ENCODE measurements at places on chromosomes 2 and 18.
A peak's percentile ranks its signal among the peaks of the same experiment; 100 is the strongest.

DNA sequence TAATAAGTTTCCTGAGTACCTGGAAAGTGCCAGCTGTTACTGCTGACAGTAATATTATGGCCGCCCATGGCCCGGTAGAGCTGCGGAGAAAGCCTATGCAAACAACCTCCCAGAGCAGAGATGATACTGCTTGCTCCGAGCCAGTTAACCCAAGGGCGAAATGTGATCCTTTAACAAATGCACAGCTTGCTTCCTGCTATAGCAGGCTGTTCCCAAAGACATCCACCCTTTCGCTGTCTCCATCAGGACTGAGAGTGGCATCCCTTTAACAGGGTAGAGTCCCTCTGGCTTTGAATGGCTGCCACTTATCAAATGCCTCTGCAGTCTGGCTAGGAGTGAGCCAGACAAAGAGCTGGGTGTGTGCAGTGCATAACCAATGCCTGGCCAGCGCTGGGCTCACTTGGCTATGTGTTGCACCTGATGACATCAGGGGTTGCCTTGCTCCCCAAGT lies 69.7 kb upstream of the DAPL1 start:
- DNase-seq: no peak

- peak; percentile 1 for DNase-seq
Observed at GRCh38 chr2:43461453-43462073, 134.3 kb downstream of the THADA start.

- DNase-seq: no peak
Observed at GRCh38 chr18:2894841-2895370, 48.1 kb downstream of the EMILIN2 start.

DNA sequence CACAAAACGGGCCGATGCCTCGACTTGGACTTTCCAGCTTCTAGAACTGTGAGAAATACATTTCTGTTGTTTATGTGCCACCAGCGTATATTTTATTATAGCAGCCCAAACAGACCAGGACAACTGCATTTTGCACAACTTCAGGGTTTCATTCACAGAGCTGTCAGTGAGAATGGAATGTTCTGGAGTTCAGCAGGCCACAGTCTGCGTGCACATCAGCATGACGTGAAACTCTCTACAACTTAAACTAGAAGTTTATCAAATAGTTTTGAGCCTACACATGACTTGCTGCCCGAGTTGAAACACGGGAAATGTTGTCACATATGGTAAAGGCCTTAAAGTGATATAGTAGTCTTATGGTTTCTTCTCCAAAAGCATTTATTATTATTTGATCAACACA lies 3.9 kb upstream of the TRIB2 start:
- no peak for DNase-seq

DNA sequence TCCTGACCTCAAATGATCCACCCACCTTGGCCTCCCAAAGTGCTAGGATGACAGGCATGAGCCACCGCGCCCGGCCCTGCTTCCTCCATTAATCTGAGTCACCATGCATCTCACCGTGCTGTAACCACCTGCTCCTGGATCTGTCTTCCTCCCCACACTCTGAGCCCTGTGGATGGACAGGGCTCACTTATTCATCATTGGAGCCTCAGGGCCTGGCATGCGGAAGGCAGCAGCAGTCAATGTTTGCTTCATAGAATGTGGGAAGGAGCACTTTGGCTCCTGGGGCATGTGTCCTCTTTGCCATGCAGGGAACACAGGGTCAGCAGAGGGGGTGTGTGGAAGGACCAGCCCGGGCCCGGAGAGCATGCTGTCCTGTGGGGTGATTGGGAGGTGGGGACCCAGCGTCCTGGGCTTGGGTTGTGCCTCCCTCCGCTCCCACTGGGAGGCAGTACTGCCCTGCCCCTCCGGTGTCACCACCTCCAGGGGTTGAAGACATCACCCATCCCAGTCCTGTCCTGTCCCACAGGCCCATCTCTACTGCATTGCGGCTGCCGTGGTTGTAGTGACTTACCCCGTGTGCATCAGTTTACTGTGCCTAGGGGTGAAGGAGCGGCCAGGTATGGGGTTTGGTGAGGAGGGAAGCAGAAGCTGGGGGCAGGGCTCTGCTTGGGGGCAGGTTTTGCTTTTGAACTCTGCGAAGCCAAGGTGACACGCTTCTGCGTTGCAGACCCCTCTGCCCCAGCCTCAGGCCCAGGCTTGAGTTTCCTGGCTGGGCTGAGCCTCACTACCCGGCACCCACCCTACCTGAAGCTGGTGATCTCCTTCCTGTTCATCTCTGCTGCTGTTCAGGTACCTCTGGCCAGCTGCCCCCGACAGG lies 11.5 kb downstream of the MFSD2B start:
- DNase-seq: no peak

- no peak for DNase-seq
Observed at GRCh38 chr18:22465859-22466457, 48.2 kb upstream of the CTAGE1 start.

GRCh38 chr2:70532244-70532935 lies 21.2 kb downstream of the TGFA start:
- DNase-seq: no peak

Data from stimulated activated naive B cell treated with anti-CD40 and anti-IgM and Interleukin-4, amounts not matched to agents 10 μg/mL and 1 μg/mL and 100 μg/mL, for 72 hours (primary cell).